ENCODE measurements at places on chromosomes 3 and 15.

GRCh38 chr3:182445576-182445975 is 347.7 kb upstream of the ATP11B start:
- no peak for DNase-seq

GRCh38 chr15:62249501-62249900 is 84.4 kb upstream of the C2CD4B start:
- DNase-seq: no peak

GRCh38 chr15:95446854-95447253 is 883.6 kb upstream of the NR2F2 start:
- DNase-seq: no peak

DNA sequence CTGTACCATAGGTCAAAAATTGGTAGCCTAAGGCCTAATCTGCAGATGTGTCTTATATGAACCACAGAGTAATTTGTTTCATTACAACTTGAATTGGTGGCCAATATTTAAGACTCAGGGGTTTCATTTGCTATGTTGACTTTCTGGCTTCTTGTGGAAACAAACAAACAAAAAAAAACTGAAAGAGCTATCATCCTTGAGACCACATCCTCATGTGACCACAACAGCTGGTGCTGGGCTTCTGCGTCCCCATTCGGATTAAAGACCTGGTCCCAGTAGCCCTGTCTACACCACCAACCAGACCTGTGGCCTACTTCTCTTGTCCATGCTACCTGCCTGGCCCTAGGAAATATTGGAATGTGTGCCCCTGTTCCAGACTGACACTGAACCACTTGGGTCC is 61.7 kb downstream of the STRIT1 start:
- no peak for DNase-seq

DNA sequence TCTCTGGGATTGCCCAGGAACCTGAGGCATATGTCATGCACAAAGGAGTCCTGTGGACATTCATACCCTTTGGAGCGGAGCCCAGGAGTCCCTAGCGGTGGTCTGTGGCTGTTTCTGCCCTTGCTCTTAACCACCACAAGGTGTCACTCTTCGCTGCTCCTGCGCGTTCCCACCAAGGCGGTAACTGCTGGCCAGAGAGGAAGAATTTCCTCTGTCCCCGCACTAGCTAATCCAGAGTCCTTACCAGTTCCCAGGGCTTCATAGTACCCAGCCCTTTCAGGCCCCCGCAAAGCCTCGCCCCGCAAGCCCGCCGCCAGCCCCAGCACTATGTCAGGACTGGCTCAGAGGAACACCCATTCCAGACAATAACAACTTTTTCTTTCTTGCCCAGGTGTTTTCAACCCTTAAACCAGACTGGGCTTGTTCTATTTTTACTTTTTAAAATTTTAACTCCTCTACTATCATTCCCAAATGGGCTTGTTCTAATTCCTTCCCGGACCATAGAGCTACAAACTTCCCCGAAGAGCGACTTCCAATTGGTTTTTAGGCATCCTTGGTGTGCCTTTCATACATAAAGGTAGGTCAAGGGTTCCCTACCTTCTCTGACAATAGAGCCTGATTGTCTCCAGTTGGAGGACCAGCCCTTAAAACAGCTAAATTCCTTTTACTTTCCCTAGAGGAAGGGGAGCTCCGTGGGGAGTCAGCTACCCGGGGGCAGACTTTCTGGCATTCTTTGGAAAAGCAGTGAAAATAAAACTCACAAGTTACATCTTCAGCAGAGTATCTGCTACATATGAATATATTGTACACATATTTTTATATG is 31.8 kb upstream of the ZNF774 start:
- peak; percentile 84 for DNase-seq

DNA sequence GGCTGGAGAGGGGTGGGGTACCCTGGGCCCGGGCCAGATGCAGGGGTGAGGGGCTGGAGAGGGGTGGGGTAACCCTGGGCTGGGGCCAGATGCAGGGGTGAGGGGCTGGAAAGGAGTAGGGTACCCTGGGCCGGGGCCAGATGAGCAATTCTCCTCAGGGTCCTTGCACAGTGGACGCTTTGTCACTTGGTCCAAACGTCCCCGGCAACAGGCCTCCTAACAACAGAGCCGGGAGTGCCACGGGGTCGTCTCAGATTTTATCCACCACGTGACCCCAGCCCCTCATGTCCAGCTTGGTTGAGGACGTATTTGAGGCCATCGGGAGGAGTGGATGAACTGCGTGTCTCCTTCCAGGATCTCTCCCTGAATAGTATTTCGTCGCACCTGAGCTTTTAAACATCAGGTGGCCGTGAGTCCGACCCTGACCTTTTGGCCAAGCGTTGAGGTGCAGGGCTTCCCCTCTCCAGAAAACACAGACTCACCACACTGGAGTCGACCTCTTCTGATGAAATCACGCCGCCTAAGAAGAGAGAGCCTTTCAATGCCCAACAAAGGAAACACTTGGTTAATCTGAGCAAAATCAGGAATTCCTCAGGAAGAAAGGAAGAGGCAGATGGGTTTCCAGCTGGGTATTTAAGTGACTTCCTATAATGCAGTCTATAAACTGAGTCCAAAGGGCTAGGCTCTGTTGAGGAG is 12.8 kb upstream of the LRRC15 start:
- DNase-seq: no peak

DNA sequence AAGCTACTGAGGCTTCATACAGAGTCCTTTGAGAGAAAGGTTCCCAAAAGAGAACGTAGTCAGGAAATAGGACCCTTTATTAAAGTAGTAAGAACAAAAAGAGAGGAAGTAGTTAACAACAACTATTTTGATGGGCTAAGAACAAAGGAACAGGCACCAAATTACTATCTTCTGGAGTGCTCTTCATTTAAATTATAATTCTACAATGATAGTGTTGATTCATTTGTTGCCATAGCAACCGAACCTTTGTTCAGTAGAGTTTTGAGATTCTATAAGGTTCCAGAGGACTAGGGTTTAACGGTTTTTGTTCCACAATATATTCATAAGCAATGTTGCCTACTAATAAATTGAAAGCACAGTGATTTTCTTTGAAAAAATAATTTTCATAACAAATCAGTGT is 78.8 kb downstream of the CMSS1 start:
- DNase-seq: no peak

- no peak for DNase-seq
Measured at GRCh38 chr3:32136703-32137102, 30.3 kb downstream of the GPD1L start.

DNA sequence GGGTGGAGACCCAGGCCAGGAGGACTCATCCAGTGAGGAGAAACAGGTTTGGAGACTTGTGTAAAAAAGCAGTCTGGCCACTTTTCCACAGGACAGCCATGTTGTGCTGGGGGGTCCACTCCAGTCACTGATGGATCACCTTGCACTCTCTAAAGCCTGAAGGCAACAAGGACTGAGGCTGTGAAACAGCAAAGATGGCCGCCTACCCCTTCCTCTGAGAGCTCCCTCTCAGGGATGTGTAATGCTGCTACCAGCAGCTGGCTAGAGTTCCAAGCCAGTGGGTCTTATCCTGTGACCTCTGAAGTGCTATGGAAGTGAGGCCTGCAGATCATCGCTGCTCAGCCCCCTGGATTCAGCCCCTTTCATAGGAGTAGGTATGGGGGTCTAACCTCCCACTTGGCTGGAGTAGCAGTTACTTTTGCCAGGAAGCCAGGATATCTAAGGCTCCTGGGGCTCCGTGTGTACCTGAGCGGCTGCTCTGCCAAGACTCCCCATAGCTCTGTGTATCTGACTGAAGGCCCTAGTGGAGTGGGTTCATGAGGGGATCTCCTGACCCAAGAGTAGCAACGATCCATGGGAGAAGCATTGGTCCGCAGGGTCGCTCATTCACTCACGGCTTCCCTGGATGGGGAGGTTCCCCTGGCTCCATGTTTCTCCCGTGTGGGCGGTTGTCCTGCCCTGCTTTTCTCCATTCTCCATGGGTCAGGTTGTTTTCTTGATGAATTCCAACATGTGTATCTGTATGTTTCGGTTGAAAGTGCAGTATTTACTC is 69.9 kb upstream of the TNFSF10 start:
- no peak for DNase-seq

- DNase-seq: no peak
Measured at GRCh38 chr15:78362716-78363380, 22.7 kb downstream of the CRABP1 start.

- no peak for DNase-seq
Measured at GRCh38 chr3:142973217-142974009, 9.9 kb upstream of the PAQR9 start.

GRCh38 chr3:129738172-129738571 is 131.7 kb upstream of the PLXND1 start:
- no peak for DNase-seq

GRCh38 chr3:135181408-135181807 is 386.3 kb downstream of the EPHB1 start:
- DNase-seq: no peak

DNA sequence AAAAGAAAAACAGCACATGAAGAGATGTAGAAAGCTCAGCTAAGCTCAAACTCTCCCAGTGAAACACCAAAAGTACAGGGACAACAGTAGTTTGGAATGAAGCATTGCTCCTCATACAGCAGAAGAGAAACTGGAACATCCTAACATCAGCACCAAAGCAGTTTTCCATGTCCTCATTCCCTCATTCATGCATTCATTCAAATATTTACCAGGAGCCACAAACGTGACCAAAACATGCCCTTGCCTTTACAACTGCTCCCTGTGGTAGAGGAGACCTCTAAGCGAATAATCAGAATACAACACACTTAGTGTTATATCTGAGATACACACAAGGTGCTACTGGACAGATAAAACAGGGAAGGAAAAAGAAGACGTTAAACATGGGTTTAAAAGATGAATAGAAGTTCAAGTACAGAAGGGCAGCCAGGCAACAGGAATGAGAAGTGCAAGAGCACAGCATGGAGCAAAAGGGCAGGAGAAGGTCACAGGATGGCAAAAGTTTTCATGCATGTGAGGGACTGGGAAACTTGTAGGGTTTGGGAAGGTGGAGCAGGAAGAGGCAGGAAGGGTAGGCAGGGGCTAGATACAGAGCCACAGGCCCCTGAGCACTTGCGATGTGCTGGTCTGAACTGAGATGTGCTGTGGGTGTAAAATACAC is 58.5 kb upstream of the LMCD1 start:
- DNase-seq: no peak

- DNase-seq: peak; percentile 40
Measured at GRCh38 chr3:9036404-9037131, 73.3 kb upstream of the RAD18 start.

GRCh38 chr3:21592828-21593227 is 158.2 kb downstream of the ZNF385D start:
- no peak for DNase-seq

- DNase-seq: no peak
Measured at GRCh38 chr3:35322070-35322469, 317.3 kb upstream of the ARPP21 start.

- DNase-seq: no peak
Measured at GRCh38 chr3:158333736-158334135, 223.8 kb downstream of the RSRC1 start.

DNA sequence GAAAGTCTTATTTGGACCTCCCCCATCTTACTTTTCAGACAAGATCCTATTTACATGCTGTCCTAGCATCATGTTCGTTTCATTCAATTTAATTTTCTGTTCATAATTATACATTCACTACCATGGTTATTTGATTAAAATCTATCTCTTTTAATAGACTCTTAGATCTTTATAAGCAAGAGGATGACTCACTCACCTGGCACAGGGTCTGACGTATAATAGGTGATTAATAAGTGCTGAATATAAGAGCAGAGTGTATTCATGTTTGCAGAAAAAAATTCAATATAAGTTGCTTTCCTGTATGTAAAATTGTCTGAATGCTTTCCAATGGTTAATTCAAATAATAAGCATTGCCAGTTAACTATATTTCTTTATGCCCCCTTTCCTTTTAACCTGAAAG is 165.5 kb upstream of the CBLB start:
- DNase-seq: no peak

GRCh38 chr3:157610876-157611535 is 107.8 kb upstream of the VEPH1 start:
- DNase-seq: no peak

GRCh38 chr15:64938192-64938591 is 26.5 kb downstream of the ANKDD1A start:
- DNase-seq: no peak

DNA sequence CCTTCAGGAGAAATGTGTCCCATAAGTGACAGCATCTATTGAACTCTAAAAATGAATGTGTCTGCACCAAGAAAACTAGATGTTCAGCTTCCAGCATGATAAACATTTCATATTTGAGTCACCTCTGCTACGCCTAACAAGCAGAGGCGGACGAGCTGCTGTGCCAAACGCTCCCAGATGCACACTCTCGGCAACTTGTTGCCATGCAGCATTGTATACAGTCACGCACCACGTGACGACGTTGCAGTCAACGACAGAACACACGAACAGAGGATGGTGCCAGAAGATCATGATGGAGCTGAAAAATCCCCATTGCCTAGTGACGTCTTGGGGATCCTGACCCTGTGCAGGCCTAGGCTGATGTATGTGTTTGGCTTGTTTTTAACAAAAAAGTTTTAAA is 137.5 kb downstream of the XXYLT1 start:
- DNase-seq: no peak

DNA sequence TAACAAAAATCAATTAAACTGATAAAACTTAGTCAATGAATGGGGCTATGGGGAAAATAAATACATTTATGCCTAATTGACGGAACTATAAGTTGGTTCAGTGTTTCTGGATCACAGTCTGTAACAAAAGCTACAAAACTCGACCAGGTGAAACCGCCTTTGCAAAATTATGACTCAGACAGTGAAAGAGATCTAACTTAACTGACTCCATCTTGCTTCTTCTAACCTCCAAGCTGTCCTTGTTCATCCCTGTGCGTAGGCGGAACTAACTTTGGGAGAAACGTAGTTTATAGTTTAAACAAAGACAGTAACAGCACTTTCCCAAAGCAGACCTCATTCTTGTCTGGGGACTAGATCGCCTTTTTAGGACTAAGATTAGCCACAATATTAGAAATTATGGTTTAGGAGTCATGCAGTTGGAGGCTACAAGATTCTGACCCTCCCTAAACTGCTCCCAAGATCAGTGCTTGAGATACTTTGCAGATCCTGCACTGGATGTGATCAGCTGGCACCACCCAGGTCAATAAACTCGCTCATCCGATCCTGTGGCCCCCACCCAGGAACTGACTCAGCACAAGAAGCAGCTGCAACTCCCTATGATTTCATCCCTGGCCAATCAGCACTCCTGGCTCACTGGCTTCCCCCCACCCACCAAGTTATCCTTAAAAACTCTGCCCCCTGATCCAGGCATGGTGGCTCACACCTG is 7.2 kb upstream of the MFGE8 start:
- no peak for DNase-seq

Data from HFF-Myc (cell line).